GM23248 (cell line): ENCODE measurements at places on chromosomes 16 and 17. TPM values are rescaled to one million over a fixed set of nuclear protein-coding genes. Genes with fewer than 3 reads are reported as not detected.
A peak's percentile ranks its signal among the peaks of the same experiment; 100 is the strongest.

- DNase-seq, result no peak
- H3K4me3 ChIP-seq, result no peak overlapping the region
- H3K27me3 ChIP-seq, result no peaks in the 10 kb centered on the region
- no peaks in the 10 kb centered on the region for H3K4me1 ChIP-seq
Measured at GRCh38 chr17:61376931-61377838, 22.5 kb upstream of the TBX2 start.

- H3K4me3 ChIP-seq, result no peak overlapping the region
- H3K36me3 ChIP-seq, result no peaks in the 10 kb centered on the region
- no peak for DNase-seq
- no peak overlapping the region for H3K27ac ChIP-seq
Measured at GRCh38 chr17:71870546-71870862, 250.3 kb upstream of the SOX9 start.

DNA sequence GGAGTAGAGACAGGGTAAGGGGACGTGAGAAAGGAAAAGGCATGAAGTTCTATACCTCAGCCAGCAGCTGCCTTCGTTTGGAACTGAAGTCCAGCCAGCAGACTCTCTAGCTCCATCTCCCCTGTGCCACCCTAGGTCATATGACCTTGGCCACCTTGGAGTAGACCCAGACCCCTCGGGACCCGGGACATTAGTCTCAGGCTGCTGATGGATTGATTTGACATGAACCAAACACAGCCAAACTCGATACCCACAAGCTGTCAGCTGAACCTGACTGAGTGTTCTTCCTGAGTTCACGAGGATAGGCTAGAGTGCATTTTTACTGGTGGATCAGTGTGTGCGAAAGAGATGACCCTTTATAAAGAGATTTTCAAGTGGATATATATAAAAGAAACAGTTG lies 68.5 kb downstream of the YPEL2 start:
- no peaks in the 10 kb centered on the region for H3K27me3 ChIP-seq
- no peak for DNase-seq
- H3K4me3 ChIP-seq, result no peak overlapping the region
- peaks cover 14% of the 10 kb centered on the region for H3K4me1 ChIP-seq
- peaks cover under 1% of the 10 kb centered on the region; the same call in 1 of the 2 replicates for H3K36me3 ChIP-seq

DNA sequence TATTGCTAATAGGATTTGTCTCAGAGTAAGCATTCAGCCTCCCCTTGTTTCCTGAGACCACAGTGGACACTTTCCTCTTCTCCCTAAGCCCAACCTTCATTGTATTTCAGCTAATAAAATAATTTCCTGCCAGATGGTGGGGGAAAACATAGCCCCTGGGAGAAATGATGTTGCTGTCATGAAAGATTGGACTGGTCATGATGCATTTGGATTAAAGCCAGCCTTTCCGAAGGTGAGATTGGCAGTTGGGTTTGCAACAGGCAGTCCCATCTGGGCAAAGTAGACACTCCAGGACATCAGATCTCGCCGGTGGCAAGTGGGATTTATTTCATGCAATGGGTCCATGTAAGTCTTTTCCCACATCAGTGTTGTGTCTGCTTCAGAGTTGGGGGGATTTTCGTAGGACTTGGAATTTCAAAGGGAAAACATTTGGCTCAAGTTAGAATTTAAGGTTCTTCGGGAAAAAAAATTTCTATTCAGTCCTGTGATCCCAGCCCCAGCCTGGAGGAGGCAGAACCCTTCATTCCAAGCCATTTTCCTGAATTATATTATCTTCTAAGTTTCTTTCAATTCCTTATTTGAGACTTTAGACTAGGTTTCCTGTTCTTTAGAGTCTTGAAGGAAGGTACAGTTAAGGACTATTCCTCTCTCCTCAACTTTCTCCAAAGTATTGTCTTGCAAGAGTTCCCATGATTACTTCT lies 391.7 kb downstream of the XYLT1 start:
- H3K27me3 ChIP-seq, result no peaks in the 10 kb centered on the region
- H3K36me3 ChIP-seq, result no peaks in the 10 kb centered on the region
- no peak overlapping the region for H3K4me3 ChIP-seq
- no peak for DNase-seq
- no peaks in the 10 kb centered on the region for H3K4me1 ChIP-seq
- H3K27ac ChIP-seq, result no peak overlapping the region

GRCh38 chr17:13134076-13134475 lies 116.2 kb upstream of the ELAC2 start:
- H3K27ac ChIP-seq, result no peak overlapping the region
- DNase-seq, result peak; percentile 11
- peaks cover 13% of the 10 kb centered on the region for H3K27me3 ChIP-seq
- H3K36me3 ChIP-seq, result no peaks in the 10 kb centered on the region
- no peak overlapping the region for H3K4me3 ChIP-seq
- H3K4me1 ChIP-seq, result no peaks in the 10 kb centered on the region

- H3K27ac ChIP-seq, result no peak overlapping the region
- DNase-seq, result no peak
- H3K4me3 ChIP-seq, result no peak overlapping the region
- H3K4me1 ChIP-seq, result no peaks in the 10 kb centered on the region
Measured at GRCh38 chr16:48590476-48590875, 19.5 kb downstream of the N4BP1 start.

GRCh38 chr17:27209316-27209715 lies 84.6 kb upstream of the WSB1 start:
- H3K27me3 ChIP-seq, result no peaks in the 10 kb centered on the region
- no peak for DNase-seq
- H3K36me3 ChIP-seq, result no peaks in the 10 kb centered on the region
- H3K27ac ChIP-seq, result no peak overlapping the region
- peaks cover 11% of the 10 kb centered on the region for H3K4me1 ChIP-seq

DNA sequence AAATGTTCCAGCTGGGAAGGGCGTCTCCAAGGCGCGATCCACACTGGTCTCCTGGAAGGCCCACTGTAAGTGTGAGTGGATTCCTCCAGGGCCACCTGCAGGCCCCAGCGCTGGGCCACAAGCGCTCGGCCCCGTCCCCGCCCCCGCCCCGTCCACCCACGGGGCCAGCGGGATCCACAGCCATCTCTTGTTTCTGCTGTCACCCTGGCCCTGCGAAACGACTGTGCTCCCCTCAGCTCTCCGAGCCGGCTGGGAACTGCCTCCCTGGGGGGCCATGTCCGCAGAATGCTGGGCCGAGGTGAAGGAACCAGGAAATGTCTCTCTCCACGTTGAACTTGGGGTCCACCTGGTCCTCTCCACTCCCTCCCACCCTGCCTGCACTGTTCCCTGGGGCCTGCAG lies 1955.2 kb downstream of the TP53TG3F start:
- no peak for DNase-seq
- H3K4me3 ChIP-seq, result no peak overlapping the region
- no peaks in the 10 kb centered on the region for H3K36me3 ChIP-seq
- no peaks in the 10 kb centered on the region for H3K4me1 ChIP-seq
- no peak overlapping the region for H3K27ac ChIP-seq
- no peaks in the 10 kb centered on the region for H3K27me3 ChIP-seq

- DNase-seq, result peak; percentile 47
- H3K4me3 ChIP-seq, result no peak overlapping the region
- peaks cover 35% of the 10 kb centered on the region for H3K27me3 ChIP-seq
- H3K4me1 ChIP-seq, result no peaks in the 10 kb centered on the region
- no peak overlapping the region for H3K27ac ChIP-seq
- H3K36me3 ChIP-seq, result no peaks in the 10 kb centered on the region
Measured at GRCh38 chr16:27801289-27801945, 251.5 kb downstream of the KATNIP start.

- peaks cover 19% of the 10 kb centered on the region for H3K4me1 ChIP-seq
- no peaks in the 10 kb centered on the region for H3K36me3 ChIP-seq
- H3K27me3 ChIP-seq, result no peaks in the 10 kb centered on the region
- DNase-seq, result no peak
- H3K27ac ChIP-seq, result no peak overlapping the region
Measured at GRCh38 chr16:53707671-53708070, 3.7 kb downstream of the FTO start.

DNA sequence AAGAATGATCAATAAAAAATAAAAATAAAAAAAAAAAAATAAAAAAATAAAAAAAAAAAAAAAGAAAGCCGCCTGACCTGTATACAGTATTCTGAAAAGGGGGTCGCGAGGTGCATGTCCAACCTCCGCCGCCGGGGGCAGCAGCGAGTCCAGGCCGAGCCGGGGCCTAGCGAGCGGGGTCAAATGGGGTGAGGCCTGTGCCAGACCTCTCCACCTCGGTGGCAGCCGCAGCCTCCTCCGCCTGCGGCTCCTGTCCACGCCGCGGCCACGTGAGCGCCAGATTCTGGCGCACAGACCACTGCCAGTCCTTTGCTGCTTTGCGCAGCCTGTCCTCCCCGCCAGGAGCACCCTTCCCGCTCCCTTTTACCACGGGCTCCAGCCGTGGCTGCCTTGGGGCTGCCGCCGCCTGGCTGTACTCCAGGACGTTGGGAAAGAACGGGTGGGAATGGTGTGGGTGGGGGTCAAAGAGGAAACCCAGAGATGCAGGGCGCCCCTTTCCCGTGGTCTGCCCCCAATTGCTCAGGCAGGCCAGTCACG lies 2.4 kb upstream of the BCKDK start:
- H3K27me3 ChIP-seq, result no peaks in the 10 kb centered on the region
- no peak overlapping the region for H3K4me3 ChIP-seq
- H3K36me3 ChIP-seq, result peaks cover 4% of the 10 kb centered on the region; the same call in 1 of the 2 replicates
- 0 out of 2 replicates have a peak overlapping the region, but pooled peaks have one; percentile 8 for H3K27ac ChIP-seq
- 0 out of 2 replicates have a peak, but pooled peaks cover 6% of the 10 kb centered on the region for H3K4me1 ChIP-seq

DNA sequence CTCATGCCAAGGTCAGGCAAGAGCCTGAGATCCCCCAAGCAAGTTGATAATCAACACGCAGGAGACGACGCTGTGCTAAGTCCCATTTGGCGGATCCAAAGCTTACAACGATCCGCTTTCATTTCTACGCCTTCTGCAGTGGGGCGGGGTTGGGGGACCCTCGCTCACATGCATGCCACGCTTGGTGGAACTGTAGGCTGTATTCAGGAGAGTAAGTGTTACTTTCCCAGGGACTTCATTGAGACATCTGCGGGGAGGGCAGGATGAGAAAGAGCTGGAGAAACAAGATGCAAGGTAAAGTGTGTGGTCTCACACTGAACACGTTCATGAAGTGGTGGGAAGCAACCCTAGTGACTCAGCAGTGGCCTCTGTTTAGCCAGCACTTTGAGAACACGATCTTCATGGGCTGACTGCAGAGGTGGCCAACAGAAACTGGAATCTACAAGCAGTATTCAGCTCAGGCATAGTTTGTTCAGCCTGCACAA lies 100.5 kb downstream of the XYLT1 start:
- no peak overlapping the region for H3K4me3 ChIP-seq
- no peaks in the 10 kb centered on the region for H3K27me3 ChIP-seq
- peaks cover 14% of the 10 kb centered on the region for H3K4me1 ChIP-seq
- H3K36me3 ChIP-seq, result no peaks in the 10 kb centered on the region
- DNase-seq, result peak; percentile 62

- H3K27ac ChIP-seq, result no peak within 1 kb of the TSS
- no peaks in the 10 kb centered on the region for H3K36me3 ChIP-seq
- H3K4me1 ChIP-seq, result 0 out of 2 replicates have a peak, but pooled peaks cover 6% of the 10 kb centered on the region
- H3K27me3 ChIP-seq, result no peaks in the 10 kb centered on the region
- H3K4me3 ChIP-seq, result peak within 1 kb of the TSS; percentile 22; the same call in 1 of the 2 replicates
- DNase-seq, result peak; percentile 38
Measured at GRCh38 chr16:11964761-11965551, at the start of gene TNFRSF17. Gene TNFRSF17, plus strand, starts transcription at chr16:11965210. Its CDS starts 115 bp downstream, at chr16:11965325.

- H3K4me1 ChIP-seq, result no peaks in the 10 kb centered on the region
- peak within 1 kb of the TSS; percentile 77 for H3K4me3 ChIP-seq
- peak; percentile 33 for DNase-seq
Measured at GRCh38 chr17:55421179-55421934, at the start of gene MMD. Gene MMD, minus strand, starts transcription at chr17:55421835. Its CDS starts 140 bp downstream, at chr17:55421695.

DNA sequence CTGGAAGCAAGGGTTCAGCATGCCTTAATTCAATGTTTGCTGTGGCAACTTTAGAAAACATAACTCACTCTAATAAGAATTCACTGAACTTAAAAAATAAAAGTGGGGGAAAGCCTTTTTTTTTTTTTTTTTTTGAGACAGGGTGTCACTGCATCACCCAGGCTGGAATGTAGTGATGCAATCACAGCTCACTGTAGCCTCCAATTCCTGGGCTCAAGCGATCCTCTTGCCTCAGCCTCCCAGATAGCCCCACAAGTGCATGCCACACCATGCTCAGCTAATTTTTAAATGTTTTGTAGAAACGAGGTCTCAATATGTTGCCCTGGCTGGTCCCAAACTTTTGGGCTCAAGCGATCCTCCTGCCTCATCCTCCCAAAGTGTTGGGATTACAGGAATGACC lies 243.9 kb downstream of the PARN start:
- DNase-seq, result no peak
- H3K27ac ChIP-seq, result no peak overlapping the region
- H3K36me3 ChIP-seq, result no peaks in the 10 kb centered on the region
- H3K4me1 ChIP-seq, result 0 out of 2 replicates have a peak, but pooled peaks cover 3% of the 10 kb centered on the region

DNA sequence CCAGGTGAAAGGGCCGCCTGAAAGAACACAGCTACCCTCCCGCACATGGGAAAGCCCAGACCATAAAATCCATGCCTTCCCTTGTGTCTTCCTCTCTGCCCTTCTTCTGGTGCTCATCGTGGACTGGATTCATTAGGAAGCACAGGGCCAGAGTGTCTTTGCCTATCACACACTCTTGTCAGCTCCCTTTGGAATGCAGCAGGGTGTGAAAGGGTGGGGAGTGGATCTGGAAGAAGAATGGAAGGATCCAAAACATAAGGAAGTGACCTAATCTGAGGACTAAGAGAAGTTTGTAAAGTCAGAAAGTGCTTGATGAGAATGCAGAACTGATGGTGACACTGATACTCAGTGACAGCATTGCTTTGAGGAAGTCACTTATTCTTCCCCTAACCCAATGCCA lies 1147.3 kb upstream of the GOT2 start:
- H3K36me3 ChIP-seq, result no peaks in the 10 kb centered on the region
- H3K4me1 ChIP-seq, result no peaks in the 10 kb centered on the region
- no peak overlapping the region for H3K4me3 ChIP-seq
- H3K27ac ChIP-seq, result no peak overlapping the region
- no peaks in the 10 kb centered on the region for H3K27me3 ChIP-seq
- DNase-seq, result no peak

GRCh38 chr16:69918241-69918640 lies 32.9 kb upstream of the CLEC18A start:
- peaks cover 24% of the 10 kb centered on the region for H3K4me1 ChIP-seq
- H3K36me3 ChIP-seq, result no peaks in the 10 kb centered on the region
- peak; percentile 47 for DNase-seq
- H3K27ac ChIP-seq, result peak overlapping the region; percentile 95
- peak overlapping the region; percentile 74 for H3K4me3 ChIP-seq

- H3K27me3 ChIP-seq, result no peaks in the 10 kb centered on the region
- no peak for DNase-seq
- no peaks in the 10 kb centered on the region for H3K36me3 ChIP-seq
- H3K4me3 ChIP-seq, result no peak overlapping the region
Measured at GRCh38 chr16:17104654-17105053, 366.1 kb downstream of the XYLT1 start.

DNA sequence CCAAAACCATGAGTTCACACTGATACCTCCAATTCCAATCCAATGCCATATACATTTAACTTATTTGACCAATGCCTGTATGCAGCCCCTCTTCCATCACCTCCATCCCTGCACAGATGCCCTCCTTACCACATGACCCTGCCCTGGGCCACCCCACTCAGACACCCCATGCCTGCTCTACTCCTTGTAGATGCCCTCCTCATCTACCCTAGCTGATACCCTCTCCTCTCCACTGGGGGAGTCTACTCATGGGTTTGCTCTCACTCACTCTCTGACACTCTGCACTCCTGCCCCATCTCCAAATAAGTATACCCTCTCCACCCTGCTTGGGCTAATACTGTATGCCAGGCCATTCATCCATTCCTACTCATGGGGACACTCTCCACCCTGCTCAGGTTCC lies 16.0 kb upstream of the CMTM4 start:
- H3K4me3 ChIP-seq, result no peak overlapping the region
- no peak overlapping the region for H3K27ac ChIP-seq
- H3K36me3 ChIP-seq, result no peaks in the 10 kb centered on the region
- no peak for DNase-seq
- H3K27me3 ChIP-seq, result no peaks in the 10 kb centered on the region
- peaks cover 4% of the 10 kb centered on the region for H3K4me1 ChIP-seq

The TBC1D3C gene
- total RNA-seq, result not detected in 2 replicates

The KRTAP3-2 gene
- total RNA-seq, result not detected in 2 replicates

The LGALS9B gene
- total RNA-seq, result not detected in 2 replicates

The ADAP2 gene
- not detected in 2 replicates for total RNA-seq

The TBC1D3H gene
- total RNA-seq, result not detected in 2 replicates

The TNRC6C gene
- total RNA-seq, result 2.3 and 4.3 TPM in 2 replicates

The CSH1 gene
- total RNA-seq, result not detected in 2 replicates
